ENCODE measurements at places on chromosomes 1 and 21. TPM values are rescaled to one million over a fixed set of nuclear protein-coding genes. Genes with fewer than 3 reads are reported as not detected.

The NMNAT2 gene
- 0.23 TPM for polyA plus RNA-seq

The CLIC6 gene
- 22.6 TPM for polyA plus RNA-seq

The RIIAD1 gene
- 0.21 TPM for polyA plus RNA-seq

The ADAMTS1 gene
- polyA plus RNA-seq = 18.3 TPM

The TMPRSS2 gene
- polyA plus RNA-seq = 2.5 TPM

The C2CD4D gene
- polyA plus RNA-seq = 0.34 TPM

The OLIG1 gene
- polyA plus RNA-seq = 0.14 TPM

The NR1I3 gene
- 0.14 TPM for polyA plus RNA-seq

The NUP210L gene
- 0.05 TPM for polyA plus RNA-seq

The MYBPH gene
- 1.7 TPM for polyA plus RNA-seq

The ACTN2 gene
- polyA plus RNA-seq = 1.3 TPM

The LCE4A gene
- not detected for polyA plus RNA-seq

The PRMT6 gene
- 24.4 TPM for polyA plus RNA-seq

The SLC6A17 gene
- polyA plus RNA-seq = 0.30 TPM

The DESI2 gene
- polyA plus RNA-seq = 14.7 TPM

The AMY1C gene
- 15.1 TPM for polyA plus RNA-seq
